OCI-M1 (cell line): ENCODE measurements at places on chromosomes 13 and 19.

DNA sequence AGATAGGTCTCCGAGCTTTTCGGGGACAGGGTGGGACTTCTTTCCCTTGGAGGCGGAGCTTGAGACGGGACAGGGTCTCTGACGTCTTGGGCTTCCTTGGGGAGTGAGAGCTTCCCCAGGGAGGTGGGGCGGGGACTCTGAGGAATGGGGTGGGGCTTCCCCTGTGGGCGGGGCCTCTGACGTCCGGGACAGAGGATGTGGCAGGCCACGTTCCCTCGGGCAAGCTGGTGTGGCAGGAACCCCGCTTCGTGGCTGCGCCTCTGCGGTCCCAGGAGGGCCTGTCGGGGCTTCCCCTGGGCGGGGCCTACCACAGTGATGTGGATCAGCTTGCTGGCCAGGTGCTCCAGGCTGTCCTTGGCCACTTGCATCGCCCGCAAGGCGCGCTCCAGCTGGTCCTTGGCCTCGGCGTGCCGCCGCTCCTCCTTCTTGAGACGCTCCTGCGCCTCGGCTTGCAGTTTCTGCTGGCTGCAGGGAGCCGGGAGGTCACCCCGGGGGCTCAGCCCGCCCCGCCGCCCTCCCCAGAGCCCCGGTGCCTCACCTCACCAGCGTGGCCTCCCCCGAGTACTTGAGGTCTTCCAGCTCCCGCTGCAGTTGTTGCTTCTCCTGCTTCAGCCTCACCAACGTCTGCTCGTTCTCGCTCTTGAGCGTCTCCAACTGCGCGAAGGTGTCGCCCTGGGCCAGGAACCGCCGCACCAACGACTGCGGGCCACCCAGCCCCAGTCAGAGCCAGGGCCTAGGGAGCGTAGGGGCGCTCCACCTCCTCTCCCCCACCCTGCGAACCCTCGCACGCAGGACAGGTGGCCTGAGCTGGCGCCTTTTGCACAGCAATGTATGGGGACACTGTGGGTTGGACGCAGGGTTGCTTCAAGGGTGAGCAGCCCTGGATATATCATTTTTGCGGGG lies 3.3 kb upstream of the RGL3 start:
- peak; percentile 75 for DNase-seq

DNA sequence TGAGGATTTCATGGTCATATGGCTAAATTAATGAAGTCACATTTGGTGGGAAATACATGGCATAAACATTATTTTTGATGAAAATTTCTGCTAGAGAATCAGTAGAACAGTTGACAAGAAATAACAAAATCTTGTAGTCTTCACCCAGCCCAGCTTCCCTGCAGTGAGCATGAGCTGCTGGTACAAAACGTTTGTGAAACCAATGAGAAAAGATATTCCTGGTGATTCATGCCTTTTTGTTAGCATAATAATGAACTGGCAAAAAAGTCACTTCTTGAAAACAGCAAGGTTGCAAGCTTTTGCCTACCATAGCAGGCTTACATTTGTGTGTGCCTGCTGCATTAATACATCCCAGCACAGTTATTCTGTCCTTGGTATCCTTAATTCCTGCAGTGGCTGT lies 475.9 kb upstream of the HTR2A start:
- DNase-seq: no peak

DNA sequence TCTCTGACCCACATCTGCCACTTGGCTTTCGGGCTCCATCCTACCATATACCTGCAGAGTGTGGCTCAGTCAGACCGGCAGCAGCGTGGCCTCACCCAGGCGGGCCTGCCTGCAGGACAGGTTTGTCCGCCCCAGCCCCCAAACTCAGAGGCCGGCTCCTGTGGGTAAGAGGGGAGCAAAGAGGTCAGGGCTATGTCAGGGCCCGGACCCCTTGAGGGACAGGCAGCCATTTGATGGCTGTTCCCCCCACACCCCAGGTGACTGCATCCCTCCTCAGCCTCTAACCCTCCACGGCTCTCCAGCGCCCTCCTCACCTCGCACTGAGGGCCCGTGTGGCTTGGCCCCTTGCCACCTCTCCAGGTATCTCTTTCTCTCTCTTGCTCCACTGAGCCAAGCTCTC lies 12.3 kb upstream of the ZBTB32 start:
- DNase-seq: no peak

GRCh38 chr19:2805261-2805900 lies 14.3 kb upstream of the ZNF554 start:
- DNase-seq: no peak

DNA sequence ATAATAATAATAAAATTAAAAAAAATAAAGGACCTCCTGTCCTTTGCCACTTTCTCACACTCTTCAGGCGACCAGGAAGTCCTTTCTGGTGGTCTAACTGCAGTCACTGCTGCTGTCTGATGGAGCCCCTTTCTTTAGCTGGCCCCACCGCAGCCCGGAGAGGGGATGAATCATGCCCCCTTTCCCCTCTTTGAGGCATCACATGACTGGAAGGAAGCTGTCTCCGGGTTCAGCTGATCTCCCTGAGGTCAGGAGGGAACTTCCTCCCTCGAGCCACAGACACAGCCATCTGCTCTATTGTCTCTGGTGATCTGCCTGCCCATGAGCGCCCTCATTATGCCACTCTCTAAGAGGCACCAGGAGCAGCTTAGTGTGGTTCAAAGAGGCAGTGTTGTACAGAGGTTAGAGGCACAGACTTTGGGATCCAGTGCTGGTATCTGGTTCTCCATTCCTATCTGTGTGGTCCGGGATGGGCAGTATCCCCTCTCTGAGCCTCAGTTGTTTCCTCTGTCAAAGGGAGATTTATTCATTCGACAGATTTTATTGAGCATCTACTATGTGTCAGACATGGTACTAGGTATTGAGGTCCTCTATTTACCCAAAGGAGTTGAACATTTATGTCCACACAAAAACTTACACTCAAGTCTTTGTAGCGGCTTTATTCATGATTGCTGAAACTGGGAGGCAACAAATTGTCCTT lies 30.0 kb downstream of the VAV1 start:
- peak; percentile 80 for DNase-seq

- peak; percentile 42 for DNase-seq
These were observed 16.4 kb downstream of the SULT2B1 start for GRCh38 chr19:48568345-48568886.

GRCh38 chr19:50204811-50205675 lies 1.6 kb downstream of the MYH14 start:
- no peak for DNase-seq

GRCh38 chr13:80783926-80784565 lies 443.1 kb upstream of the SPRY2 start:
- no peak for DNase-seq

GRCh38 chr13:33918199-33918932 lies 100.4 kb downstream of the RFC3 start:
- DNase-seq: no peak

GRCh38 chr13:28609926-28610325 lies 49.0 kb upstream of the POMP start:
- no peak for DNase-seq

DNA sequence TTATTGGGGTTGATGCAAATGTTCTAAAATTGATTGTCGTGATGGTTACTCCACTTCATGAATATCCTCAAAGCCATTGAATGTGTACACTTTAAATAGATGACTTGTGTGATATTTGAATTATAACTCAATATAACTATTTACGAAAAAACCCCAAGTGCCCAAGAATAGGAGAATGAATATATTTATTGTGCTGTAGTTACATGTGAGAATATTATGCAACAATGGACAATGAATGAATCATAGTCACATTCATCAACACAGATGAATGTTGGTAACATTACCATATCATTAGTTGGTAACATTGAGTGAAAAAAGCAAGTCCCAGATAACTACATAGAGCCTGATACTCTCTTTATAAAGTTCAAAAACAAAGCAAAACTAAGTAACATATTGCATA lies 127.8 kb upstream of the UBL3 start:
- DNase-seq: no peak

- DNase-seq: no peak
These were observed 255.0 kb downstream of the LIG4 start for GRCh38 chr13:107960301-107960700.

DNA sequence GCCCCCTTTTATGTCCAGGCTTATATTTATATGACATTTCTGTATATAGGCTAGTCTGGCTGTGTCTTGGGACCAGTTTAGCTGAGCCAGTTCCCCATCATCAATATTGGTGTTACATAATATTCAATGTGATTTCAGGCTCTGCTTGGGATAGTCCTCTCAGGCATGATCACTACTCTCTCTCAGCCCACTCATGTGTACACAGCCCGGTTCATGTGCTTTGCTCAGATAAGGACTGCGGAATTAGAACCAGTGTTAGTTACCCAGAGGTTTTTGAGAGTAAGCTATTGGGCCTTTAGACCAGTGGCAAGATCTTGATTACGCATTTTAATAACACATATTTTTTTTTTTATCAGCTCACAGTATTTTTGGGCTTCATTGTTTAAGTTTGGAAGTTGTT lies 219.9 kb downstream of the GPC5 start:
- peak; percentile 79 for DNase-seq

GRCh38 chr19:39582442-39582841 lies 19.9 kb upstream of the LGALS13 start:
- no peak for DNase-seq

DNA sequence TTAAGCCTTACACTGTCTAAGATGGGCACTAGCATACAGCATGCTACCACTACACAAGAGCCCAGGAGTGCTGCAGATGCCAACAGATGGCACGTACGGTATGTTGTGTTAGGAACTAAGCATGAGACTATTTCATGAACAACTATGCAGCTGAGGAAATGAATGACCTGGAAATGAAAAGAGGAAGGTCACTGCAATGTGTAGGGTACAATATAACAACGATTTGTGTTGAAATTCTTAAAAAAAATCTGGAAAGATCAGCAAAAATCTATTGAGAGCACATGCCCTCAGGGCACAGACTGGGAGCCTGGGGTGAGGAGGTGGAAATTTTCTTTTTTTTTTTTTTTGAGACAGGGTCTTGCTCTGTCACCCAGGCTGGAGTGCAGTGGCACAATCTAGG lies 14.4 kb downstream of the HAUS8 start:
- DNase-seq: no peak

- no peak for DNase-seq
These were observed 214.0 kb upstream of the SOX1 start for GRCh38 chr13:111852725-111853518.
